Stimulated activated CD8-positive, alpha-beta memory T cell treated with anti-CD3 and anti-CD28 coated beads, Interleukin-7, amount 100 ng/mL, for 4 hours (primary cell): ENCODE measurements at places on chromosomes 4 and X.

DNA sequence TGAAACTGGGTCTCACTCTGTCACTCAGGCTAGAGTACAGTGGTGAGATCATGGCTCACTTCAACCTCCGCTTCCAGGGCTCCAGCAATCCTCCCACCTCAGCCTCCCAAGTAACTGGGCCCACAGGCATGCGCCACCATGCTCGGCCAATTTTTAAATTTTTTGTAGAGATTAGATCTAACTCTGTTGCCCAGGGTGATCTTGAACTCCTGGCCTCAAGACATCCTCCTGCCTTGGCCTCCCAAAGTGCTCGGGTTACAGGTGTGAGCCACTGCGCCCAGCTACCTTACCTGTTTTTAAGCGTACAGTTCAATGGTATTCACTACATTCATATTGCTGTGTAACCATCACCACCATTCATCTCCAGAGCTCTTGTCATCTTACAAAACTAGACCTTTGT is 41.5 kb downstream of the ING2 start:
- DNase-seq = no peak

DNA sequence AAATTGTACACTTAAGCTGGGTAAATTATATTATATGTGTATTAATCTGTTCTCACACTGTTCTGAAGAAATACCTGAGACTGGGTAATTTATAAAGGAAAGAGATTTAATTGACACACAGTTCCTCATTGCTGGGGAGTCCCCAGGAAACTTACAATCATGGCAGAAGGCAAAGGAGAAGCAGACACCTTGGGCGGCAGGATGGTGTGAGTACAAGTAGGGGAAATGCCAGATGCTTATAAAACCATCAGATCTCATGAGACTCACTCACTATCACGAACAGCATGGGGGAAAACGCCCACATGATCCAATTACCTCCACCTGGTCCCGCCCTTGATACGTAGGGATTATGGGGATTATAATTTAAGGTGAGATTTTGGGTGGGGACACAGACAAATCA is 34.9 kb downstream of the PDE5A start:
- no peak for DNase-seq

GRCh38 chr4:52199574-52200338 is 148.7 kb downstream of the SPATA18 start:
- no peak for DNase-seq

- DNase-seq = no peak
These were observed 1.4 kb downstream of the FGF2 start for GRCh38 chr4:122827879-122828601.

- DNase-seq = no peak
These were observed 230.1 kb downstream of the OPHN1 start for GRCh38 chrX:68203211-68203610.

DNA sequence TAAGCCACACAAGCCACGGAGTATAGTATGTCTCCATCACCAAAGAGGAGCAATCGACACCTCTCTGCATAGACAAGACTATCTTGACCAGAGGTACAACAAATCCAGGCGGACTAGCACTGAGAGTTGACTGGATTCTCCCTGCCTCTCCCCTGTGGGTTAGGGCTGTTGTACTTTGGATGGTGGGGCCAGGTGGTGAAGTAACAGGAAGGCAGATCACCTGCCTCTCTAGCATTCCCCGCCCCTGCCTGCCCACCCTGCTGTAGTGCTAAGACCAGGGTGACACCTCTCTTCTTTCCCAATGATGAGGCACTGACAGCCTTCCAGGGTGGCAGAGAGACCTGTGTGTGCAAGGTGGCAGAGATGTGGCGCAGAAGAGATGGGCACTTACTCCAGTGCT is 47.5 kb upstream of the TRIM2 start:
- no peak for DNase-seq

DNA sequence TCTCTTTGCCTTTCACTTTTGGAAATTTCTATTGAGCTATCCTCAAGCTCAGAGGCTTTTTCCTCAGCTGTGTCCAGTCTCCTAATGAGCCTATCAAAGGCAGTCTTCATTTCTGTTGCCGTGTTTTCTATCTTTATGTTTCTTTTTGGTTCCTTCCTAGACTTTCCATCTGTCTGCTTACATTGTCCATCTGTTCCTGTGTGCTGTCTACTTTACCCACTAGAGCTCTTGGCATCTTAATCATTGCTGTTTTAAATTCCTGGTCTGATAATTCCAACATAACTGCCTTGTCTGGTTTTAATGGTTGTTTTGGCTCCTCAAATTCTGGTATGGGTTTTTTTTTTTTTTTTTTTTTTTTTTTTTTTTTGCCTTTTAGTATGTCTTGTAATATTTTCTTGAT is 9.3 kb upstream of the PDE6B start:
- DNase-seq = no peak

GRCh38 chr4:25347473-25347872 is 29.6 kb upstream of the ANAPC4 start:
- no peak for DNase-seq

GRCh38 chrX:54950730-54951375 is 30.2 kb downstream of the TRO start:
- no peak for DNase-seq

GRCh38 chr4:844752-845232 is 18.9 kb upstream of the CPLX1 start:
- DNase-seq = no peak

- DNase-seq = no peak
These were observed 15.1 kb upstream of the CBR4 start for GRCh38 chr4:169025184-169025583.

- DNase-seq = no peak
These were observed 2.1 kb downstream of the C4orf54 start for GRCh38 chr4:99655308-99656081.

- DNase-seq = no peak
These were observed 372.9 kb downstream of the NKX6-1 start for GRCh38 chr4:84126061-84126787.

- DNase-seq = no peak
These were observed 131.0 kb downstream of the ATXN3L start for GRCh38 chrX:13188731-13189309.

- no peak for DNase-seq
These were observed 54.6 kb downstream of the GAB1 start for GRCh38 chr4:143391261-143391660.

- peak; percentile 10 for DNase-seq
These were observed 205.3 kb downstream of the TENM3 start for GRCh38 chr4:182448281-182449151.

DNA sequence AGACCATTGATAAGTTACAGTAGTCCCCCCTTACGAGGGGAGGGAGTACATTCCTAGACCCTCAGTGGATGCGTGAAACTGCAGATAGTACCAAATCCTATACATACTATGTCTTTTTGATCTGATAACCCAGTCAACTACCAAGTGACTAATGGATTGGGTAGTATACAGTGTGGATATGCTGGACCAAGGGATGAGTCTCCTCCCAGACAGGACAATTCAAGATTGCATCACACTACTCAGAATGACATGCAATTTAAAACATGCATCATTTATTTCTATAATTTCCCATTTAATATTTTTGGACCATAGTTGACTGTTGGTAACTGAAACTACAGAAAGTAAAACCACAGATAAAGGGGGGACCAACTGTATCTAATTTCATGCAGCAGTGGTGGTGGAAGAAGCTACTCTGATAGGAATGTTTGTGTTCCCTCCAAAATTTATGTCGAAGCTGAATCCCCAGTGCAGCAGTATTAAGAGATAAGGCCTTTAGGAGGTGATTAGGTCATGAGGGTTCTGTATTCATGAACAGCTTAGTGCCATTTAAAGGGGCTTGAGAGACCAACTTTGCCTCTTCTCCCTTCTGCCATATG is 11.9 kb downstream of the HADH start:
- no peak for DNase-seq

- DNase-seq = no peak
These were observed 96.1 kb upstream of the VCX start for GRCh38 chrX:7746856-7747255.
